ENCODE measurements at places on chromosomes 12 and 14. TPM values are rescaled to one million over a fixed set of nuclear protein-coding genes. Genes with fewer than 3 reads are reported as not detected.

GRCh38 chr12:68980476-68981212 lies 47.7 kb upstream of the CPM start:
- no peak overlapping the region for H3K4me3 ChIP-seq
- H3K27me3 ChIP-seq = no peaks in the 10 kb centered on the region
- no peak for DNase-seq
- H3K4me1 ChIP-seq = peaks cover 3% of the 10 kb centered on the region
- H3K36me3 ChIP-seq = no peaks in the 10 kb centered on the region
- no peak overlapping the region for H3K27ac ChIP-seq

- no peak overlapping the region for H3K27ac ChIP-seq
- no peaks in the 10 kb centered on the region for H3K27me3 ChIP-seq
- H3K4me1 ChIP-seq = no peaks in the 10 kb centered on the region
- H3K36me3 ChIP-seq = no peaks in the 10 kb centered on the region
- no peak for DNase-seq
These were observed 185.4 kb downstream of the NOVA1 start for GRCh38 chr14:26412421-26412820.

GRCh38 chr14:34012978-34013720 lies 62.3 kb upstream of the EGLN3 start:
- H3K4me1 ChIP-seq = peaks cover 19% of the 10 kb centered on the region
- no peak for DNase-seq

GRCh38 chr14:39175445-39176262 lies 600 bp downstream of the PNN start:
- DNase-seq = peak; percentile 45
- no peaks in the 10 kb centered on the region for H3K27me3 ChIP-seq
- peaks cover 54% of the 10 kb centered on the region for H3K4me1 ChIP-seq
- peak overlapping the region; percentile 94 for H3K27ac ChIP-seq

- no peak overlapping the region for H3K27ac ChIP-seq
- no peaks in the 10 kb centered on the region for H3K4me1 ChIP-seq
- DNase-seq = no peak
- peaks cover 1% of the 10 kb centered on the region for H3K27me3 ChIP-seq
- H3K4me3 ChIP-seq = no peak overlapping the region
These were observed 232.7 kb downstream of the SLC16A7 start for GRCh38 chr12:59828521-59828920.

GRCh38 chr14:101827286-101827685 lies 65.8 kb downstream of the PPP2R5C start:
- no peaks in the 10 kb centered on the region for H3K27me3 ChIP-seq
- peaks cover 83% of the 10 kb centered on the region for H3K36me3 ChIP-seq
- peak overlapping the region; percentile 6 for H3K27ac ChIP-seq
- peaks cover 75% of the 10 kb centered on the region for H3K4me1 ChIP-seq
- DNase-seq = no peak
- H3K4me3 ChIP-seq = no peak overlapping the region

The CMA1 gene
- not detected for total RNA-seq

DNA sequence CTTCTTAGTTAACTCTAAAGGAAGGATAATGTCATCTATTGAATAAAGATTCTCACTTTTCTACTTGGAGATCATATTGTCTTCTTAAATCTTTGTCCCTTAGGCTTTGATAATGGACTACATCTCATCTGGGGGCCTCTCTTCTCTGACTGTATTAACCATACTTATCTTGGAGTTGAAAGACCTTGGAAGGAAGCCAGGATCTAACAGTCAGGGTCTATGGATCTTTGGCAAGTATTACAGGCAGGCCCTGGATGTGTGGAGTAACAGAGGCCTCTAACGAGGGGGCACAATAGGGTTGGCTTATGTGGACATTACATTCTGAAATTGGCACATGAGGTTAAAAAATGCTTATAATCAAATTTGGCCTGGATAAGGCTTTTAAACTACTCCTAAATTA lies 513.8 kb downstream of the NRXN3 start:
- H3K27ac ChIP-seq = no peak overlapping the region
- no peak for DNase-seq
- H3K27me3 ChIP-seq = no peaks in the 10 kb centered on the region
- H3K36me3 ChIP-seq = no peaks in the 10 kb centered on the region

The OVCH1 gene
- total RNA-seq = not detected

The RPGRIP1 gene
- total RNA-seq = not detected

The KRT3 gene
- total RNA-seq = not detected

DNA sequence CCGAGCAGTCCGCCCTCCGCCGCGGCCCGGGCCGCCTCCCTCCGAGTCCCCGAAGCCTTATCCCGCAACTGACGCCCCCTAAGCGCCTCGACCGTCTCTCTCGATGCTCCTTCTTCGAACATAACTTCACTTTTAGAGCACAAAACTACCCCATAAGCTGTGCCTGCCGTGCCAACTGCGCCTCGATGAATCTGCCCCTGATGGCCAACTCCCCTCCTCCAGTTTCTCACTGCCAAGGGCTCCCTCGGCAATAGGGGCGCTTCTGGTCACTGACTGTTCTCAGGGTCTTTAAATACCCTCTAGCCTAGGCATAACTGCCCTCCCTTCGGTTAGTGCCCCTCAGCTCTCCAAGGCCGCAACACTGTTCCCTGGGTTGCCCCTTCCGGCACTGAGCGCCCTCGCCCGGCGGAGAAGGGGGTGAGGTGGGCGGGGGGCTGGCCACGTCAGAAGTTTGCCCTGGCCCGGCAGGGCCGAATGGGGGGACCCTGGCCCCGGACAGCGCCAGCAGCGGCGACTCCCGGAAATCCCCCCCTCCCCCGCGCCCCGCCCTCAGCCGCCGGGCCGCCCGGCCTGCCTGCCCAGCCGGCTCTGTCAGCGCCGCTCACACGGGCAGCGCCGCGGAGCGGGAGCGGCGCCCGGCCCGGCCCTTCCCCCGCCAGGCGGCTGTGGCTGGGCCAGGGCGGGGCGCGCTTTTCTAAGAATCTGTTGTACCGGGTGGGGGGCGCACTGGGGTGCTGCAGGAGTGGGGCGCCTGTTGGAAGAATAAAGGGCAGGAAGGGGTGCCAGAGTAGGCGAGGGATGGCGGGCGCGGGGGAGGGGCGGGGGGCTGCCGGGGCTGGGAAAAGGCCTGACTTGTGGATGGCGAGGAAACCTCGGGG lies 10.6 kb downstream of the RARG start:
- peak overlapping the region; percentile 93 for H3K4me3 ChIP-seq
- peaks cover 23% of the 10 kb centered on the region for H3K36me3 ChIP-seq
- DNase-seq = peak; percentile 66
- peak overlapping the region; percentile 96 for H3K27ac ChIP-seq
- H3K27me3 ChIP-seq = no peaks in the 10 kb centered on the region

DNA sequence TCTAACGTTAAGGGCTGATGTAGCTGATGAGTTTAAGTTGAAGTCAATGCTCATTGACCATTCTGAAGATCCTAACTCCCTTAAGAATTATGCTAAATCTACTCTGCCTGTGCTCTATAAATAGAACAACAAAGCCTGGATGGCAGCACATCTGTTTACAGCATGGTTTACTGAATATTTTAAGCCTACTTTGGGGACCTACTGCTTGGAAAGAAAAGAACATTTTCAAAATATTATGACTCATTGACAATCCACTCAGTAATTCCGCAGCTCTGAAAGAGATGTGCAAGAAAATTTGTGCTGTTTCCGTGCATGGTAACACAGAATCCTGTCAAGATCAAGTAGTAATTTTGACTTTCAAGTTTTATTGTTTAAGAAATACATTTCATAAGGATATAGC lies 35.0 kb upstream of the NAV3 start:
- no peaks in the 10 kb centered on the region for H3K4me1 ChIP-seq
- H3K36me3 ChIP-seq = no peaks in the 10 kb centered on the region
- DNase-seq = no peak
- no peaks in the 10 kb centered on the region for H3K27me3 ChIP-seq
- no peak overlapping the region for H3K4me3 ChIP-seq
- H3K27ac ChIP-seq = no peak overlapping the region

The TBC1D30 gene
- 0.13 TPM for total RNA-seq

DNA sequence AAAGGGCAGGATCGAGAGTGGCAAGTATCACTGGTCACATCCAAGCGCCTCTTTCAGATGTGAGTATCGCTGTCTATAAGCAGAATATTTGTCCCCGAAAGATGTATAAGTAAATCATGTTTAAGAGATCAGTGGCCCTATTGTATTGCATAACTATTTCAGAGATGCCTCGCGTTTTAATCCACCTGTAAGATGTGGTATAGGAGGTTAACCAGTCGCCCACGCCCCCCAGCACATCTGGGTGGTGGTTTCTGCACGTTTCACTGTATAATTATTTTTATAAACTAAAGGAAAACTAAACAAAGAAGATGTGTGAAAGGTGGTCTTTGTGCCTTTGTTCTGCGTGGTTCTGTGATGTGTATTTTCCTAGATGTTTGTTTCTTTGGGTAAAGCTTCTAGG lies 28.9 kb downstream of the RIMBP2 start:
- no peaks in the 10 kb centered on the region for H3K36me3 ChIP-seq
- no peak overlapping the region for H3K4me3 ChIP-seq
- H3K27me3 ChIP-seq = peaks cover 8% of the 10 kb centered on the region
- no peaks in the 10 kb centered on the region for H3K4me1 ChIP-seq

- no peaks in the 10 kb centered on the region for H3K4me1 ChIP-seq
- no peak overlapping the region for H3K4me3 ChIP-seq
- DNase-seq = peak; percentile 30
- H3K36me3 ChIP-seq = no peaks in the 10 kb centered on the region
- H3K27ac ChIP-seq = no peak overlapping the region
- H3K27me3 ChIP-seq = peaks cover 14% of the 10 kb centered on the region
These were observed 2.9 kb downstream of the RDH12 start for GRCh38 chr14:67704484-67705089.

DNA sequence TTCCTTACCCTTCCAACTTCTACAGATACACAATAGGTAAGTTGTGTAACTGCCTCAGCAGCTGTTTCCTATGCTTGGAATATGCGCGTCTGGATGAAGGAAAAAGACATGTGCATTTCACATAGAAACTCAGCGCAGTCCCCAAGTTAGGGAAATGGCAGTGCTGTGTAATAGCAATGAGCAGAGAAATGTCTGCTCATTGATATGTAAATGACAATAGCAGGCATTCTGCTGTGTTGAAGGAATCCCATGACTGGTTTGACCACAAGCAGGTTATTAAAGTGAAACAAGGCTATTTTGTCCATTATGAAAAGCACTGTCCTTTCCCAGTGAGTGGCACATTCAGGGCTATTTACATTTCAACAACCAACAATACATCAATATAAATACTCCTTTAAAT lies 106.6 kb downstream of the BTG1 start:
- H3K27me3 ChIP-seq = no peaks in the 10 kb centered on the region
- H3K36me3 ChIP-seq = peaks cover 3% of the 10 kb centered on the region
- DNase-seq = no peak
- no peak overlapping the region for H3K4me3 ChIP-seq
- no peak overlapping the region for H3K27ac ChIP-seq

- H3K4me1 ChIP-seq = peaks cover 69% of the 10 kb centered on the region
- no peak overlapping the region for H3K4me3 ChIP-seq
- H3K27ac ChIP-seq = no peak overlapping the region
- H3K27me3 ChIP-seq = no peaks in the 10 kb centered on the region
These were observed 4.0 kb upstream of the TESPA1 start for GRCh38 chr12:54988402-54989054.

DNA sequence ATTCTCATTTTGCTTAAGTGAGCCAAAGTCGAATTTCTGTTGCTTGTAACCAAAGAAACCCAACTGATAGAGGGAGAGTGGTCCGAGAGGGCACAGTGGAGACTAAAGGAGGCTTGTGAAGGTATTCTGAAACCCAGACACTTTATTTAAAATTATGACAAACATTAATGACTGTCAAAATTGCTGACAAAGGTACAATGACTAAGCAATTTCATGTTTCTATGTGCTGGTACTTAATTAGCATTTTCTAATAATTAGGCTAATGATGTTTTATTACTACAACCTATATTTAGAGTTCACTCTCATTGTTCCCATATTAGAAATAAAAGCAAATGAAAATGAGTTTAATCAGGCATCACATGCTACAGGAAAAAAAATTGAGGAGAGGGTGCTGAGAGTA lies 116.4 kb downstream of the PTGER2 start:
- H3K27me3 ChIP-seq = no peaks in the 10 kb centered on the region
- H3K36me3 ChIP-seq = peaks cover 14% of the 10 kb centered on the region
- H3K4me1 ChIP-seq = peaks cover 10% of the 10 kb centered on the region

The SRRM4 gene
- not detected for total RNA-seq

DNA sequence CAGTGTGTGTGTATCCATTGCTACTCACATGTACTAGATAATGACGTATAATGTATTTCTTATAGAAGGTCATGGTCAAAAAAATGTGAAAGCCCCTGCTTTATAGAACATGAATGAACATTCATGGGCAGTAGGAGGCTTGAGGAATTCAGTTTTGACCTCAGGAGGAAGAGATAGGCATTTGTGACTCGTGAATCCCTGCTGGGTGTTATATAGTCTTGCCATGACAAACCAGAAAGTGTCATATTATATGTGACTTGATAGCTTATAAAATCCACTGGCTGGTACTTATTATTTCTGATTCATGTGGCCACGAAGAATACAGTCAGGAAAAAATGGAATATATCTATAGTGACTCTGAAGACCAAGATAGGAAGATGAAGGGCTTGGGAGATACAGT lies 287.6 kb downstream of the CEP128 start:
- DNase-seq = no peak
- no peak overlapping the region for H3K4me3 ChIP-seq
- no peaks in the 10 kb centered on the region for H3K27me3 ChIP-seq
- H3K4me1 ChIP-seq = no peaks in the 10 kb centered on the region
- H3K36me3 ChIP-seq = peaks cover 10% of the 10 kb centered on the region
- H3K27ac ChIP-seq = no peak overlapping the region

DNA sequence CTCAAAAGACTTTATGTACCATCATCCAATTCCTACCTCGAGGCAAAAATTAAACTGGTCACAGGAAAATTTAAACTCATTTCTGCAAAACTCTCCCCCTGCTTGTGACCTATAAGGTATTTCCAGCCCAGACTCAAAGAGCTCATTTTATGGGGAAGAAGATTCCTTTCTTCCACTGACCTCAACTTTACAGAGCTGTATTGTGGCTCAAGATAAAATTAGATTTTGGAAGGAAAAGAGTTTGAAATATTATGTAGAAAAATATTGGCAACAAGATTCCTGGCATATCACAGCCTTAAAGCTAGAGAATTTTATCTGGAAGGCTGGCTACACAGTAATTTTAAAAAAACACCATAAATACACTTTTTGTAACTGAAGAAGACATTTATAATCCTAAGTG lies 91.7 kb downstream of the STXBP6 start:
- no peak for DNase-seq
- H3K27me3 ChIP-seq = no peaks in the 10 kb centered on the region
- no peak overlapping the region for H3K27ac ChIP-seq
- no peak overlapping the region for H3K4me3 ChIP-seq

- H3K4me3 ChIP-seq = no peak overlapping the region
- H3K27ac ChIP-seq = no peak overlapping the region
- DNase-seq = no peak
- peaks cover 90% of the 10 kb centered on the region for H3K36me3 ChIP-seq
These were observed 11.6 kb downstream of the RAP1B start for GRCh38 chr12:68622250-68622649.

GRCh38 chr14:85315733-85316290 lies 214.1 kb upstream of the FLRT2 start:
- no peaks in the 10 kb centered on the region for H3K27me3 ChIP-seq
- no peaks in the 10 kb centered on the region for H3K36me3 ChIP-seq
- no peak overlapping the region for H3K27ac ChIP-seq
